ENCODE measurements at places on chromosomes 1 and 21.

- DNase-seq: peak; percentile 94
Measured at GRCh38 chr1:207021139-207021861, 11.3 kb downstream of the C1orf116 start.

GRCh38 chr1:226890331-226891108, 20.1 kb downstream of the PSEN2 start:
- no peak for DNase-seq

GRCh38 chr1:34362949-34363348, 186.2 kb downstream of the C1orf94 start:
- no peak for DNase-seq

- no peak for DNase-seq
Measured at GRCh38 chr1:176926330-176927086, 238.0 kb downstream of the ASTN1 start.

- no peak for DNase-seq
Measured at GRCh38 chr1:1841575-1841995, 49.3 kb downstream of the GNB1 start.

DNA sequence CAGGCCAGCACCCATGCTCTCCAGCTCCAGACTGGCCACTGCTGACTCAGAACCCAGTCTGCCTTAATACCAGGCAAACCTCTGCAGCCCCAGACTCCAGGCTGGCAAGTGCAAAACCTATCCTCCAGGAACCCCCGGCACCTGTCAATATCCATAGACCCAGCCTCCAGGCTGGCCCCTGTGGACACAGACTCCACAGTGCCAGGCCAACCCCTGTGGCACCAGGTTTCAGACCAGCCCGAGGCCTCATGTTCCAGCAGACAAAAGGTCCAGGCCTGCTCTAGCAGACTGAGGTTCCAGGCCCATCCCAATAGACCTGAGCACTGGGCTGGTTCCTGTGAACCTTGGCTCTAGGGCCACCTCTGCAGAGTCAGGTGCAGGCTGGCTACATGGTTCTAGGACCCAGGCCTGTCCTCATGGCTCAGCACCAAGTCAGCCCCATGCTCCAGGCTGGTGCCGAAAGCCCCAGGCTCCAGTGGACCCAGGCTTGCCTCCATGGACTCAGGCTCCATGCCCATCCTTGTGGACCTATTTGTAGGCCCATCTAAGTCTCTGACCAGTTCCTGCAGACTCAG, 118.2 kb downstream of the WDR3 start:
- no peak for DNase-seq

GRCh38 chr1:93620172-93620840, 61.3 kb downstream of the BCAR3 start:
- DNase-seq: no peak

DNA sequence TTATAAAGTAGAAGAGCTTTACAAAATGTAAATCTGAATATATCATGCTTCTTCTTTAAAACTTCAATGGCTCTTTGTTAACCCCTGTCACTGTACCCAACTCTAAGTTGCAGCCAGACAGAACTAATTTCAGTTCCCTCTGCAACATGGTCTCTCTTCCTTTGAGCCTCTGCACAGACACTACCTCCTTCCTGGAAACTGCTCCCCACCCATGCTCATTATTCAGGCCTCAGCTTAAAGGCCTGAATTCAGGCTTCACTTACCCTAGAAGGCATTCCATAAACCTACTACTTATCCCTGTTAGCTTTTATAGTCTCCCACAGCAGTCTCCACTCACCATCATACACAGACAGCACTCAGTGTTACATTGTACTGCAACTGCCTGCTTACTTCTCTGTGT, 2.6 kb upstream of the EEIG2 start:
- no peak for DNase-seq

- no peak for DNase-seq
Measured at GRCh38 chr1:66693856-66694255, 58.4 kb upstream of the DYNLT5 start.

GRCh38 chr1:230992100-230992774, 13.3 kb downstream of the ARV1 start:
- no peak for DNase-seq

DNA sequence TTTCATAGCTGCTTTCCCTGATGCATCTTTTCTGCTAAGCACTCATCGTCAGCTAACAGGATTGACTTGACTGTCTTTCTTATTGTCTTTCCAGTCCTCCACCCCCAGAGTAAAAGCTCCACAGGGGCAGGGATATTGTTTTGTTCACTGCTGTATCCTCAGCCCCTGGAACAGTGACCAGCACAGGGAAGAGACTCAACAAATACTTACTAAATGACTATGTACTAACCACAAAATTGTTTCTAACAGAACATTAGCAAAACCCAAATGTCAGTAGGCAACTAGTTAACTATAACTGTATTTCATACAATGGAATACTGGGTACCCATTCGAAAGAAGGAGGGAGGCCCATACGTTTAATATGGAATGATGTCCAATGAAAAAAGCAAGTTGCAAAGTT, 53.0 kb downstream of the BCAR3 start:
- no peak for DNase-seq

- DNase-seq: peak; percentile 78
Measured at GRCh38 chr21:33064623-33065390, 5.1 kb upstream of the OLIG1 start.

- no peak for DNase-seq
Measured at GRCh38 chr1:204319027-204319426, 40.7 kb downstream of the PLEKHA6 start.

DNA sequence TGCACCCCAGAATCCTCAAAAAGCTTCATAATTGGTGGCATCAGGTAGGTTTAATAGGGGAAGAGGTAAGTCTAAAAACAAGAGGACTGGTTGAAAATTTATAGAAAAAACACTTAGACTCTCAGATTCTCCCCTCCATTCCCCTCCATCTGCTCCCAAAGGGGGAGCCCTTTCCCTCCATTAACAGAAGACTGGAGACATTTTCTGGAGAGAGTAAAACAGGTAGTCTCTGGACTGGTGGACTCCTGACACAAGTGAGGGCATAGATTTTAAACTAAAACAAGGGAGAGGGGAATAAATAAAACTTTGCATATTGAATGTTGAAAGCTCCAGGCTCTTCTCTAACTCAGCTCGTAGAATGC, 54.0 kb upstream of the IPO9 start:
- no peak for DNase-seq

- peak; percentile 26 for DNase-seq
Measured at GRCh38 chr1:161307230-161307768, 2.5 kb downstream of the MPZ start.

GRCh38 chr1:29358183-29358582, 121.9 kb downstream of the PTPRU start:
- DNase-seq: no peak

DNA sequence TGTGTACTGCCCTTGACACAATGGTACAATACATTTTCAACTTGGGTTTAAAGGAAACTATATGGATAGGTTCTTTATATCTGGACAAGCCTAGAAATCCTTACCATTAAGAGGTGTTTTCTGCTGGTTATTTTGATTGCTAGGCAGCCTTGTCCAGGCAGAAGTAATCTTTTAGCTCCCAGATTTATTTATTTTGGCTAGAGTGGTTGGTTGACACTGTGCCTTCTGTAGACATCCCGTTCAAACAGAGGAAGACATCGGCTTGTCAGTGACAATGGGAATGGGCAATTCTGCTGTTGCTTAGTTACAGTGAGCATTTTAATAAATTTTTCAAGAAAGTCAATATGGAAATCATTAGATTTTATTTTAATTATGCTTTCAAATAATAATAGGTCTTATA, 138.8 kb downstream of the VPS13D start:
- DNase-seq: no peak

GRCh38 chr1:238465449-238465848, 574.7 kb upstream of the ZP4 start:
- DNase-seq: no peak

GRCh38 chr1:160624464-160624863, 22.4 kb downstream of the SLAMF1 start:
- DNase-seq: no peak

- no peak for DNase-seq
Measured at GRCh38 chr1:58794585-58794984, 10.7 kb upstream of the JUN start.

- peak; percentile 80 for DNase-seq
Measured at GRCh38 chr1:158177700-158178450, 2.8 kb upstream of the CD1D start.

Data from hematopoietic multipotent progenitor cell treated with erythropoietin and hydrocortisone succinate and interleukin-3 and kit ligand, for 8 days (in vitro differentiated cells).